Left lung (tissue), 14 donors: ENCODE measurements at places on chromosomes 1 and 21. TPM values are rescaled to one million over a fixed set of nuclear protein-coding genes. Genes with fewer than 3 reads are reported as not detected.

DNA sequence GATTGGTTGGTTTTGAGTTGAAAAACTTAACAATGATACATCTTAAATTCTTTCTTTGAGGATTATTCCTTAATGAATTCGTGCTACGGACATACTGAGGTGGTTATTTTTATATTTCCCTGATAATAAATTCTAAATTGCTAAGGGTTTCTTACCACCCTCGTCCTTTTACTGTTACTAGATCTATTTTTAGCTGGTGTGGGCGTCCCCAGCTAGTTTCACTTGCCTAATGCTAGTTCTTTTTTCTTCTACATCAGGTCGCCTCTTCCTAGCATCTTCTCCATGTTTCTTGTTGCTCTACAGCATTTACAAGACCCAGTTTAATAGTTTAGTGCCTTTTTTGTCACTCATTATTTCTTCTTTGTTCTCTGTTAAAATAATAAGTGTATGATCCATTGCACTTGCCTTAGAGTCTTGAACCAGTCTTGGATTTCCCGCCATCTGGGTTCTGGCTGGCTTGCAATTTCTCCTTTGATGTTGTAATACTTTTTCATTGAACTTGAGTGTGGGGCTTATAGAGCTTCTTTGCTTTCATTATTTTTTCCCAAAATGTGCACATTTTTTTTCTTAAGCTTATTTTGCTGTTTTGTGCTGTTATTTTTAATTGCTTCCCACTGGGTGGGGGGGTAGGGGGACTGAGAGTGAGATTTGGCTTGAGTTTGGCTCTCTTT is 677 bp upstream of the HSD11B1 start:
- DNase-seq = no peak

The ADAMTSL4 gene
- total RNA-seq = 52.9 TPM

The SEMA4A gene
- 41.3 TPM for total RNA-seq

- DNase-seq = no peak
Observed at GRCh38 chr1:62283986-62284385, 35.2 kb downstream of the KANK4 start.

- no peak for DNase-seq
Observed at GRCh38 chr1:3003039-3003940, 18.0 kb upstream of the ACTRT2 start.

GRCh38 chr1:67482733-67483482 is 52.7 kb upstream of the SERBP1 start:
- DNase-seq = no peak

DNA sequence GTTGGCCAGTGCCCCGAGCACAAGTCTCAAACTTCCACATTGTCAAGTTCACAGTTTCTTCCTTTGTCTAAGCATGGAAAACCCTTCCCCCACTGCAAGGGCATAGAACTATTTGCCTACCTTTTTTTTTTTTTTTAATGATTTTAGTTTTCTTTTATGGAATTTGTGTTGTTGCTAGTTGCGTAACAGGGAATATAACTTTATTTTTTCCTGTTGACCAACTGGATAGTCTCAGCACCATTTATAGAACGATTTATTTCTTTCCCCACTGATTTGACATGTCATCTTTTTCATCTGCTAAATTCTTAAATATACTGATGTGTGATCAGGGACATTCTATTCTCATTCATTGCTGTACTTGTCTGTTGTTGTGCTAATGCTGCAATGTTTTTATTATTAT is 83.0 kb downstream of the PEX14 start:
- no peak for DNase-seq

The SMPDL3B gene
- total RNA-seq = 15.7 TPM

DNA sequence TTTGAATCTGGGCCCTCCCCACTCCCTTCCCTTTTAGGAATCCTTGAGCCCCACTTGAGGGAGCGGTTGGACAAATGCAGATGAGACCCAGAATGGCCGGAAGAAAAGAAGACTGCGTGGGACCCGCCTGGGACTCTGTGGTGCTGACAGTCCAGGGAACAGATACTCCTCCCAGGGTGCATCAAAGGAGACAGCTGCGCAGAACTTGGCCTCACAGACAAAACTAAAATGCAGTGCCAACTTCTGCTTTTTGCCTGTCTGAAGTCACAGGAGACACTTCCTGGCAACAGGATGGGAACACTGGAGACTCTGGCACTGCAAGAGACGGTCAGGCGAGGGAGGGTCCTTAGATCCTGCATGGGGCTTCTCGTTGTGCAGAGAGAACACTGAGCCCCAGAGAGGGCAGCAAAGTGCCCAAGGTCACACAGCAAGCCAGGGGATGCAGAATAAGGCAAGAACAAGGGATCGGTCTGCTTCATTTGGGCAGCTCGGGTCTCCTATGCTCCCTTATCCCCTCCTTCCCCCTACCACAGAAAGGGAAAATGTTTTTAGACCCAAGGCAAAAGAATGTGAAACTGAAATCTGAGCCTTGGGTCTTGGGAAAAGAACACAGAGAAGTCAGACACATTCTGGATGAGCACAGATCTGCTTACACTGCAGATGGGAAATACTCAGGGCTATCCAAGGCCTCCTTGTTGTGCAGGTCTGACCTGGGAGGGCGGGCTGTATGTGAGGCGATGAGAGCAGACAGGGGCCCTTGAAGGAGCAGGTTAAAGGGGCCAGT is 182.4 kb downstream of the TRABD2B start:
- no peak for DNase-seq

GRCh38 chr21:14672466-14672865 is 126.4 kb upstream of the SAMSN1 start:
- no peak for DNase-seq

The EPHA8 gene
- not detected for total RNA-seq

The GBP6 gene
- total RNA-seq = 1.3 TPM

The DNASE2B gene
- 2.7 TPM for total RNA-seq

GRCh38 chr1:208808301-208808700 is 564.1 kb upstream of the PLXNA2 start:
- no peak for DNase-seq

- no peak for DNase-seq
Observed at GRCh38 chr1:160623227-160623633, 23.6 kb downstream of the SLAMF1 start.

- DNase-seq = no peak
Observed at GRCh38 chr1:195064358-195064757, 1543.9 kb downstream of the KCNT2 start.

GRCh38 chr1:25716320-25716719 is 83.7 kb upstream of the SELENON start:
- DNase-seq = no peak

- no peak for DNase-seq
Observed at GRCh38 chr1:2800664-2801045, 838 bp downstream of the TTC34 start.

- DNase-seq = no peak
Observed at GRCh38 chr1:22805672-22806038, 95.0 kb downstream of the EPHB2 start.

GRCh38 chr1:233336554-233337456 is 9.3 kb downstream of the MAP3K21 start:
- DNase-seq = no peak

DNA sequence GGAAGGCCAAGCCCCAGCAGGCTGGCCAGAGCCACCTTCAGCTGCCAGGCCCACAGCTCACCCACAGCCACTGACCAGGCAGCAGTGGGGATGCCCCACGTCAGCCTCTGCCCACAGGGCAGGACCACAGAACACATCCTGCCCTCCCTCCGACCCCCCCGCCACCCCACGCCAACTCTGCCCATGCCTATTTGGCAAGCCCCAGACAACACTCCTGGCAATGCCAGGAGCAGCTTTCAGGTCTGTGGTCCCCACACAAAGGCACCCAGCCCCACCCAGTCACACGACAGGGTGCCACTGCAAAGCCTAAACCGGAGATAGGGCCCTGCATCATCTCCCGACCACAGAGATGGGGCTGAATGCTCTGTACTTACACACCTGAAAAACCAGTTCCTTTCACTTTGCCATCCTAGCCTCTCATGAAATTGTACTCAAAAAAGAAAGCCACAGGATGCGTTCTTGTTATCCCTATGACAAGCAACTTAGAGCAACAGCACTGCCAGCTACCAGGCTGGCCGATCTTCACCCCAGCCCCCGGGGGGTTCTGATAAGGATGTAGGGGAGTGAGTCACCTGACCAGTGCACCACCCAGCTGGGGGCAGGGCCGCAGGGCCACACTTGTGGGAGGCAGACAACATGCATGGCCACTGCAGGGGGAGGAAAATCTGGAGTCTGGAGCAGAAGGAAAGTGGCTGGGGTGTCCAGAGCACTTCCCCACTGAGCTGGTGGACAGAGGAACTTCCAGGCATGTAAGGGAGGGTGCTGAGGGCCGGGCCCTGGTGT is 36.2 kb downstream of the UBE2G2 start:
- no peak for DNase-seq

DNA sequence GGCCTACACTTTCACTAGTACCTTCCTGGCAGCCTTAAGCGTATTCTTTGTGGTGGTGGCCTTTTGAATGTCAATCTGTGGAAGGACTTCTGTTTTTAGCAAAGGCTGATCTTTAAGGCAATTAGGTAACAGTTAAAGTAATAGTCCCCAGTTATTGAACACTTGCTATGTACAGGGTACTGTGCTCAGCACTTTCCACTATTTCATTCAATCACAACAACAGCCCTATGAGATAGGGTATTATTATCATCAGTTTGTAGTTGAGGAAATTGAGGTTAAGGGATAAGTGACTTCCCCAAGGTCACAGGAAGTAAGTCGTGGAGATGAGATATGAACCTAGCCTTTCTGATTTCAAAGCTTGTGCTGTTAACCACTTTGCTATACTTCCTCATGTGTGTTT is 185.7 kb downstream of the ST6GALNAC3 start:
- no peak for DNase-seq

DNA sequence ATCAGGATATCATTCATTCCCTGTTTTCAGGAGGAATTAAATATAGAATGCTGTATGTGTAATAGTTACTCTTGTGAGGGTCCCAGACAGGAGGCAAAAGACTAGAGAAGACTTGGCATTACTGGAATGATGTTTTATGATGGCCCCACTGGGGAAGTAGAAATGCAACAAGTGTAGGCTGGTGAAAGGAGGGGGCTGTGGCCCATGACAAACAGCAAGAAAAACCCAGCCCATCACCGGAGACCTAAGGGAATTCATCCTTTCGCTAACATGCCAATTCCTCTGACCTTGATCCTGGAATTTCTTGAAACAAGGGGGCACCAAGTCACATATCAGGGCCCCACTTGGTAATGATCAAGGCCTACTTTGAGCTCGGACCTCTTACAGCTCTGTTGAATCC is 5.5 kb upstream of the IFNGR2 start:
- no peak for DNase-seq

The LCE2C gene
- total RNA-seq = not detected

- no peak for DNase-seq
Observed at GRCh38 chr1:85363092-85363491, 86.7 kb upstream of the BCL10 start.

DNA sequence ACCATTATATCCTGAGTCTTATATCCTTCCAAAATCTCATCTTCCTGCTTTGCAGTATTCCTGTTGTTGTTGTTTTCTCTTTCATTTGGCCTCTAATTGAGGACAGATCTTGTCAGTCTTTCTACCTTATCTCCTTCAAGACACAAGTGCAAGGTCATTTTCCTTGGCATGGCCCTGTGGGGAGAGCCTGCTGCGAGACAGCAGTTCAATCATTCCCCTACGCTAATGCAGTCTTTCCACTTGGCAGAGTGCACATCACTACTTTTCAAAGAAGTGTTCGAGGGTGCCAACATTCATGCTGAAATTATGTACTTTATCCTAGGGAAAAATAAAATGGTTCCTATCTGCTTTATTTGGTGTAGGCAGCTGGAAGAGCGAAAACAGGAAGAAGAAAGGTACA is 130.3 kb upstream of the SPATA6 start:
- DNase-seq = no peak

The SYT6 gene
- total RNA-seq = not detected

GRCh38 chr1:22563671-22564602 is 648 bp downstream of the EPHA8 start:
- DNase-seq = no peak

DNA sequence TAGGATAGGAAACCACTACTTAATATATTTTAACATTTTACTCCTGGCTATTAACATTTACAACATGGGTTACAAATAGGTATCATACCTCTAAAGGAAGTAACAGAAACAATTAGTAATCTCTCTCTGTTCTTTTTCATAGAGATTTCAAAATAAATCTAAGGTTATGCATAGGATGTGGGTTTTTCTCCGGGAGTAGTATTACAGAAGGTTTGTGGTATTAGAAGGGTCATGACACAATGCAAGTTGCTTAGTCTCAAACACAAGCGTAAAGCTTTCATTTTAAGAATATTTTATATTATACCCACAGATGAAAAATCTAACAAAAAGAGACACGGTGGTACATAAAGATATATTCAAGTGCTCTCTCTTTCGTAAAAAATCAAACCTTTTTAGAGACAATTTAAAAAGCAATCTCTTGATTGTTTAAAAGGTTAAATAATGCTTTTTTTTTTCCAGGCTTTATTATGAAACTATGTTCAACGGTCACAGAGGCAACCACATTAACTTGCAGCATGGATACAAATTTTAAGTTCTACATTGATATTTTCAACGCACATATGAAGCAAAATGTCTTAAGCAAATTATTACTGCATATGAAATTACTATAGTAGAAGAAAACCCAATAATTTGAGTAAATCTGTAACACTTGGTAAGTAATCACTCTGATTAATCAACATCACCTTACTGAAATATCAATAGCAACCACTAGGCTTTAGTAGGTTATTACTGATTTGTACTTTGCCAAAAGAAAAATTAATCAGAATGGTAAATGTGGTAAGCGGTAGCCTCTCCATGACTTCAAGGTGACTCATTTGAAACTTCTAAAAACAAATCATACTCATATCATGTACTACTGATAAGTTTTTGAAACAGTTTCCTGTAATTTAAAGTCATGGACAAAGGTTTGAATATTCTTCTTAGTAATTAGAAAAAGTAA is 97.4 kb upstream of the GFI1 start:
- DNase-seq = no peak

DNA sequence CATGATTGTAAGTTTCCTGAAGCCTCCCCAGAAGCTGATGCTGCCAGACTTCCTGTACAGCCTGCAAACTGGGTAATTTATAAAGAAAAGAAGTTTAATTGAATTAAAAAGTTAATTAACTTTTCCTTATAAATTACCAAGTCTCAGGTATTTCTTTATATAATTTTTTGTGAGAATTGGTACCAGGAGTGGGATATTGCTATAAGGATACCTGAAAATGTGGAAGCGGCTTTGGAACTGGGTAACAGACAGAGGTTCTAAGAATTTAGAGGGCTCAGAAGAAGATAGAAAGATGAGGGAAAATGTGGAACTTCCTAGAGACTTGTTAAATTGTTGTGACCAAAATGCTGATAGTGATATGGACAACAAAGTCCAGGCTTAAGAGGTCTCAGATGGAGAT is 163.1 kb downstream of the PTPRU start:
- DNase-seq = no peak

GRCh38 chr21:32132409-32132808 is 146.4 kb downstream of the MIS18A start:
- DNase-seq = no peak

The MCOLN3 gene
- total RNA-seq = 8.1 TPM

The NMNAT2 gene
- 1.5 TPM for total RNA-seq

GRCh38 chr1:241077386-241078147 is 279.4 kb downstream of the RGS7 start:
- DNase-seq = no peak

GRCh38 chr1:67740543-67740942 is 55.5 kb downstream of the GADD45A start:
- no peak for DNase-seq

GRCh38 chr1:244497805-244498204 is 36.7 kb downstream of the CATSPERE start:
- DNase-seq = no peak

The OLIG1 gene
- 1.6 TPM for total RNA-seq

The CHAF1B gene
- total RNA-seq = 6.6 TPM
